Epithelial cell of prostate (primary cell): ENCODE measurements at places on chromosomes 7 and 10.

GRCh38 chr7:100585511-100586265 is at the start of gene LRCH4:
Gene LRCH4 (minus strand): TSS chr7:100586129. CDS start chr7:100586100, 29 bp downstream.
- peak; percentile 12 for DNase-seq

GRCh38 chr7:33841705-33842129 is 63.6 kb upstream of the BMPER start:
- peak; percentile 33 for DNase-seq

DNA sequence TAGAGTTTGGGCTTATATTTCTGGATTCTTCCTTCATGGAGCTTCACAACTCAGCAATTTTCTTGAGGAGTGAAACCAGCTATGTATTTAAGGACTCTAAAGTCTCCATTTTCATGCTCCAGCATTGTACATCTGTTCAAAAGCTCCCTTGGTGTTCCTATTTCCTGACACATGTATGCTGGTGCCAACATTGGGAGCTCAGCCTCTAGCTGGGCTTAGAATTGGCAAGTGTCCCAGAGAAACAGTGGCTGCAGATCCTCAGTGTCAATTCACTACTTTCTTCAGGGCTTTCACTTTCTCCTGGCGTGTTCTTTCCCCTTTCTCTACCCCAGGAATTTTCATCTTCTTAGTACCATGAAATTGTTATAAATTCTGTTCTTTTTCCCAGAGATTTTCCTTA is 103.1 kb downstream of the ZNF467 start:
- DNase-seq = no peak

DNA sequence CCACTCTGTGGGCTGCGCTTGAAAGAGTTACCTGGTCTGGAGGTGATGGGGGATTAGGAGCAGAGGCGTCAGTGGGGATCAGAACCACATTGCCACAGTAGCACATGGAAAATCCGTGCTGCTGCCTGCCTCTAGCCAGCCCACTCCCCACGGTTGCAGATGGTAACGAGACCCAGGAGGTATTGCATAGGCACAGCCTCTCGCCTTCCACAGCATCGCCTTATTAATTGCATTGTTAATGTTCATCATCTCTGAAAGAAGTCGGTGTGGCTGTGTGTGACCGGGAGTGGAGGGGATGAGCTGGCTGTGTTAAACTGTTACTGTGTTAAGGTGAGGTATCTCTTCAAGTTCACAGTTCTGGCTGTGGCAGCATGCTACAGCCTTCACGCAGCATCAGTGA is 35.2 kb upstream of the LRRC4 start:
- no peak for DNase-seq

- DNase-seq = no peak
Observed at GRCh38 chr10:30227481-30227880, 121.6 kb downstream of the MTPAP start.

- DNase-seq = peak; percentile 64
Observed at GRCh38 chr10:323651-324293, 188.5 kb downstream of the ZMYND11 start.

GRCh38 chr10:92567952-92568600 is 5.8 kb downstream of the IDE start:
- no peak for DNase-seq

DNA sequence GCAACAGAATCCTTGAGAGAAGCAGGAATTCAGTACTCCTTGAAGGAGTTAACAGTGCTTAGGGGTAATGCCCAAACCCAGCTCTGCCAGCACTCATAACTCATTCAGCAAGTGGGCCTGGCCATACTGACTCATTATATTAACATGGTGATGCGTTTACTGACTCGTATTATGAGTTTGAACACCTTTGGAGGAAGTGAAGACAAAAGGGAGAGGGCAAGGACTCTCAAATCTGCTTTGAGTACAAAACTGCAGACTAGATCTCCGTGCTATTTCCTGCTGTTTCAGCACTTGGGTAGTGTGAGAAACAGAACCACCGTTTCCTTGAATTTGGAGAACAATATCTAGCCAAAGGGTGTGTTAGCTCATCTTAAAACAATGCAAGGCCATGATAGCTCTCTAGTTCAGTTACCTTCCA is 30.8 kb downstream of the SLC16A9 start:
- peak; percentile 91 for DNase-seq

DNA sequence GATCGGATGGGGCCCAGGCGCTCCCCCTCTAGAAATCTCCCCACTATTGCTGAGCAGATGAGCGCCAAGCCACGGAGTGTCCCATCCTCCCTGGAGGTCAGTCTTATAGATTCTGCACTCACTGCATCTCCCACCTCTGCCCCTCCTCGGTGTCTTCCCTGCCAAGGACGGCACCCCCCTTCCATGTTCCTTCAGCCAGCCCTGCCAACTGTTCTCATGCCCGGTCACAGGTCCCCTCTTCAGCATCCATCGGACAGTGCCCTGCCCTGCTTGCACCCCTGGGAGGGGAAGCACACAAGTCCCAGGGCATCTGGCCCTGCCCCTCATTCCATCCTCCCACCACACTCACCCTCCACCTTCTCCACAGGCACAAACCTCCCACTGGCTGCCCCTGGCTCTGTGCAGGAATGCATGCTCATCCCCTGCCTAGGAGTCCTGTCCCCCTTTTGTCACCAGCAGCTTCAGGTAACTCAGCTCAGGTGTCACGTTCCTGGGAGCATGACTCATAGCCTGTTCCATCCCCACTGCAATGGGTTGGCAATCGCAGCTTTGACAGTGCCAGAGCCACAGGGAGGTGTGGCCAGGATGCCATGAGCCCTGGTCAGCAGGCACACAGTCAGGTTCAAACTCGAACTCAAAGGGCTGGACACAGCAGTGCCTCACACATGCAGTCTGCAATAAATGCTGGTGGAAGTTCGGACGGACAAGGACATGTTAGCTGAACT is 234.7 kb upstream of the TCERG1L start:
- no peak for DNase-seq

GRCh38 chr7:70271617-70272081 is 673.4 kb downstream of the AUTS2 start:
- DNase-seq = no peak

DNA sequence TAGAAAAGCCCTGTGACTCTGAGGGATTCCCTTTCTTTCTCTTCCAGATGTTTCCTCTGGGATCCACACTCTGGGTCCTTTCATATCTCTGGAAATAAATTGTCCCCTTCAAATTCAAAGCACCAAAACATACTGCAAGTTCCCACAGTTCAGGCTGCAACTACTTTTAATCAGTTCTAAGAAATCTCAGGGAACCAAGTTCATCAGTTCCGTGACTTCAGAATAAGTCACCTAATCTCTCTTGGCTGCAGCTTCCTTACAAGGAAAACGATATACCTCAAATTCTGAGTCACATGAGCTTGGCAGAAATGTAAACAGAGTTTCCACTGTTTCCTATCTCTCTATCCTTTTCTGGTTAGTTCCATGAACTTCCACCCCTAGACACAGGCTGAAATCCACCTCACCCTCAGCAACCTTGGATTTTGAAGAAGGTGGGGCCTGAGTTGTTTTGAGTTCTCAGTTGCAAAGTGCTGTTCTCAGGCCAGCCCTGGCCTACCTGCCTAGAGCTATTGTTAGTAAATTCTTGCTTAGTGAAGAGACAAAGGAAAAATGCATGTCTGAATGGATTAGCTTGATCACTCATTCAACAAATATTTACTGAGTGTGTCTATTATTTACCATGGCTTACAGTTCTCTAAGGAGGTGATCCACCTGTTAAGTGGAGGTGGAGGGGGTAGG is 59.3 kb upstream of the IL6 start:
- DNase-seq = peak; percentile 76

DNA sequence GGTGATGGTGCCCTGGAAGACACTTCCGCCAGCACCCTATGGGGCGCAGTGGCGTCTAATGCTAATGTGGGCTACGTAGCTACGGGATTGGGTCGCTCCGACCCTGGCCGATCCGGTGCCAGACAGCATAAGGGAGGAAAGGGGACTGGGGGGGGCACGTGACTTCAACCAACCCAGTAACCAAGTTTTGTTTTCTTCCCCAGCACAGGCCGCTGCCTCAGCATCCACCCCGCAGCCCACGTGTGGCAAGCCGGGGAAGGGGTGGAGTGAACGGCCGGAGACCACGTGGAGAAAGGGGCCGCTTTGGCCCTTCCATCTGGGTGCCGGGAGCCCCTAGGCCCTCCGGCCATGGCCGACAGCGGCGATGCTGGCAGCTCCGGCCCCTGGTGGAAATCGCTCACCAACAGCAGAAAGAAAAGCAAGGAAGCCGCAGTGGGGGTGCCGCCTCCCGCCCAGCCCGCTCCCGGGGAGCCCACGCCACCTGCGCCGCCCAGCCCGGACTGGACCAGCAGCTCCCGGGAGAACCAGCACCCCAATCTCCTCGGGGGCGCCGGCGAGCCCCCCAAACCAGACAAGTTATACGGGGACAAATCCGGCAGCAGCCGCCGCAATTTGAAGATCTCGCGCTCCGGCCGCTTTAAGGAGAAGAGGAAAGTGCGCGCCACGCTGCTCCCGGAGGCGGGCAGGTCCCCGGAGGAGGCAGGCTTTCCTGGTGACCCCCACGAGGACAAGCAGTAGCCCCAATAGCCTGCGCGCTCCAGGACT is 2.5 kb downstream of the PRR15 start:
- DNase-seq = no peak

DNA sequence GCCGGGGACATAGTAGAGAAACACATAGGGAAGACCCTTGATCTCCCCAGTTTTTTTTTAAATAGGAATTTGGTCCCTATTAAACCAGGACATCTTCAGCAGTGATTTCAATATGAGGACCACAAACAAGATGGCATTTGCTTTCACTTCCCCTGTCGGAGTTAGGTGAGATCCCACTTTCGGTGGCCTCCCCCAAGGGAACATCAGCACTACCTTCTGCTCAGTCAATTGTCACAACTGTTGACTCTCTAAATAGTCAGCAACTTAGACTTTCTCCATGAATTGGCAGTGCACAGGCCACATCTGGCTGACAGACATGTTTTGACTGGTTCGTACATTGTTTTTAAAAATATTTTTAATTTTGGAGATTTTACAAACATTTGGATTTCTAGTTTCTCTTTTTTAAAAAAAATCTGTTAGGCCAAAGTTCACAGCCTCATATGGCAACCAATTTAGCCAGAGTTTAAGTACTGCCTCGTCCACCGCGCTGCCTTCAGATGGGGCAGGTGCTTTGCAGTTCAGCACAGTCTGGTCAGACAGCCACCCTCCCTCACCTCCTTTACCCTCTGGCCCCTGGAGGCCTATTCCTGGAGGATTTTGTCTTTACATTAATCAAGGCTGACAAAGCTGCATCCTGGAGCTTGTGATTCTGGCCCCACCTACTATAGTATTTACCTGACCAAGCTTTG is 139.2 kb upstream of the PRR15 start:
- no peak for DNase-seq

DNA sequence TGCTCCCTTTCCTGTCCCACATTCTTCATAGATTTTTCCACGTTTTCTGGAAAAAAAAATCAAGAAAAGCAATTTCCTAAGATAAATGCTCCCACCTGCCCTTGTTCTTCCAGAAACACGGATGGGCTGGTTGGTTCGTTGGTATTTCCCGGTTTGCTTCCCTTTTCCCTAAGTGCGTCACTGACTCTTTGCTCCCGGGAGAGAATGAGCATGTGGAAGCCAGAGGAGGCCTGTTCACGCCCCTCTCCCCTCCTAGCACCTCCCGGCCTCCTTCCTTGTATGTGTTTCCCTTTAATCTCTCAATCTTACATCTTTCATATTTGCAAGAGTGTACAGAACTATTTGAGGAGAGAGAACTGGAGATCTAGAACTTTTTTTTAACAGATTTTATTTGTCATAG is 442.0 kb downstream of the GFRA1 start:
- no peak for DNase-seq
